Bladder microvascular endothelial cell (primary cell): ENCODE measurements at places on chromosomes 5 and 9. TPM values are rescaled to one million over a fixed set of nuclear protein-coding genes. Genes with fewer than 3 reads are reported as not detected.

Gene P4HA2
- total RNA-seq: 45.5 and 104 TPM in 2 replicates

Gene KIF2A
- 50.7 and 108 TPM in 2 replicates for total RNA-seq

Gene RANBP17
- total RNA-seq: 5.5 and 16.5 TPM in 2 replicates

Gene SPATA6L
- 0.97 and 6.7 TPM in 2 replicates for total RNA-seq

Gene ORM2
- total RNA-seq: not detected in 2 replicates

Gene APBA1
- total RNA-seq: 12.3 and 33.0 TPM in 2 replicates

Gene CDKN2B-AS1
- total RNA-seq: 0.49 and 1.9 TPM in 2 replicates

Gene NR5A1
- not detected in 2 replicates for total RNA-seq

Gene ACTL7B
- not detected in 2 replicates for total RNA-seq

Gene IER5L
- total RNA-seq: 8.3 and 13.1 TPM in 2 replicates

Gene WNT8A
- not detected in 2 replicates for total RNA-seq

Gene KIF27
- 1.5 and 5.2 TPM in 2 replicates for total RNA-seq

Gene MAMDC2
- total RNA-seq: 6.2 and 31.2 TPM in 2 replicates

Gene GABRP
- total RNA-seq: 0.49 and 1.5 TPM in 2 replicates

Gene AGXT2
- not detected in 2 replicates for total RNA-seq

Gene WWC1
- 0.16 and 0.31 TPM in 2 replicates for total RNA-seq

Gene SLC1A3
- total RNA-seq: 0.06 and 0.49 TPM in 2 replicates

Gene CDX1
- not detected in 2 replicates for total RNA-seq

Gene ACTBL2
- total RNA-seq: under 0.01 and 0.06 TPM in 2 replicates

Gene IL3
- not detected in 2 replicates for total RNA-seq

Gene PCSK1
- 0.81 and 2.8 TPM in 2 replicates for total RNA-seq
